ENCODE measurements at places on chromosomes 13 and 19. TPM values are rescaled to one million over a fixed set of nuclear protein-coding genes. Genes with fewer than 3 reads are reported as not detected.

The ZNF66 gene
- total RNA-seq: 18.0 TPM

The IPO5 gene
- total RNA-seq: 295 TPM

The IZUMO2 gene
- not detected for total RNA-seq

The PPP1R13L gene
- total RNA-seq: 12.2 TPM

The PBX4 gene
- 26.3 TPM for total RNA-seq

The SHANK1 gene
- total RNA-seq: not detected

The SLC1A6 gene
- not detected for total RNA-seq

The IFNL2 gene
- total RNA-seq: not detected

The MIR17HG gene
- total RNA-seq: 15.9 TPM

The PRR36 gene
- not detected for total RNA-seq

The NCLN gene
- total RNA-seq: 84.4 TPM
